ENCODE measurements at places on chromosomes 4 and X. TPM values are rescaled to one million over a fixed set of nuclear protein-coding genes. Genes with fewer than 3 reads are reported as not detected.
A peak's percentile ranks its signal among the peaks of the same experiment; 100 is the strongest.

Gene C1QTNF7
- total RNA-seq, result not detected

Gene ZNF711
- total RNA-seq, result 14.9 TPM

DNA sequence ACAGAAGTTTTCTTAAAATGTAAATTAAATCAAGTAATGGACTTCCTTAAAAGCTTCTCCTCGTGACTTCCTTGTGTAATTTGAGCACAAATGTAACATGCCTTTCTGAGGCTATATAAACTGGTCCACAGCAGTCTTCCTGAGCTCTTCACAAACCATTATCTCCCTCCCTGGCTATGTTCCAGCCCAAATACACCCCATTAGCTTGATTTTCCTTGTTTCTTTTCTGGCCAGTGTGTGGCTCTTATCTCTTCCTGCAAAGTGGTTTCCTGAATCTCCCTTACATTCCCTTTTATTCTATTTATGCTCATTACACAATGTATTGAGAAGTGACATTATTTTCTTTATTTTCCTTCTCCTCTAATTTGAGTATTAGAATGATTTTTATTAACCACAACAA is 1085.3 kb upstream of the PCDH10 start:
- H3K27ac ChIP-seq, result no peak overlapping the region
- H3K4me1 ChIP-seq, result no peaks in the 10 kb centered on the region
- no peak overlapping the region for H3K4me3 ChIP-seq
- H3K36me3 ChIP-seq, result peaks cover 26% of the 10 kb centered on the region
- H3K27me3 ChIP-seq, result no peaks in the 10 kb centered on the region

DNA sequence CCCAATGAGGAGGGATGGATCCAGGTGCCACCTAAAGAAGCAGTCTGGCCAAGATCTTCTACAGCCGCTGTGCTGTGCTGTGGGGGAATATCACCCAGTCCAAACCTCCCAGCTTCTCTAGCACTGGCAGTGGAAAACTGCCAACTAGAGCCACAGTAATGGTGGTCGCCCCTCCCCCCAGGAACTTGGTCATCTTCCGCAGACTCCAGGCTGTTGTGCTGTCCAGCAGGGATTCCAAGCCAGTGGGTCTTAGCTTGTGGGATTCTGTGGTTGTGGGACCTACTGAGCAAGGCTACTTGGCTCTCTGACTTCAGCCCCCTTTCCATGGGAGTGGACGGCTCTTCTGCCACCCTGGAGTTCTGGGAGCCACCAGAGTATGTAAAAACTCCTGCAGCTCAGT is 18.2 kb downstream of the GPRASP1 start:
- no peak overlapping the region for H3K27ac ChIP-seq
- no peaks in the 10 kb centered on the region for H3K27me3 ChIP-seq
- peaks cover 8% of the 10 kb centered on the region for H3K36me3 ChIP-seq
- DNase-seq, result no peak
- H3K4me3 ChIP-seq, result no peak overlapping the region

- H3K36me3 ChIP-seq, result no peaks in the 10 kb centered on the region
- DNase-seq, result peak; percentile 67
- peaks cover 99% of the 10 kb centered on the region for H3K27me3 ChIP-seq
- H3K27ac ChIP-seq, result no peak overlapping the region
Observed at GRCh38 chr4:173522160-173522950, 7.7 kb downstream of the HAND2 start.
